ENCODE measurements at places on chromosomes 1 and 21. TPM values are rescaled to one million over a fixed set of nuclear protein-coding genes. Genes with fewer than 3 reads are reported as not detected.

The CFHR4 gene
- total RNA-seq: not detected

The SPATA1 gene
- total RNA-seq: 0.88 TPM

The S100A10 gene
- total RNA-seq: 2,045 TPM

The APOBEC4 gene
- total RNA-seq: not detected

The CELSR2 gene
- total RNA-seq: 3.8 TPM

The FMO5 gene
- 0.27 TPM for total RNA-seq

The ASPM gene
- total RNA-seq: 21.9 TPM

The GJA5 gene
- not detected for total RNA-seq

The ZBTB48 gene
- 15.2 TPM for total RNA-seq

The PTPRF gene
- total RNA-seq: 102 TPM

The SLC39A1 gene
- 158 TPM for total RNA-seq

The TIE1 gene
- total RNA-seq: not detected

The FAM110D gene
- 0.01 TPM for total RNA-seq

The CD5L gene
- not detected for total RNA-seq

The SETD4 gene
- total RNA-seq: 12.7 TPM

The REN gene
- not detected for total RNA-seq
